Calu3 (cell line): ENCODE measurements at places on chromosomes 7 and 10. TPM values are rescaled to one million over a fixed set of nuclear protein-coding genes. Genes with fewer than 3 reads are reported as not detected.

The POR gene
- 65.8 and 83.1 TPM in 2 replicates for total RNA-seq

DNA sequence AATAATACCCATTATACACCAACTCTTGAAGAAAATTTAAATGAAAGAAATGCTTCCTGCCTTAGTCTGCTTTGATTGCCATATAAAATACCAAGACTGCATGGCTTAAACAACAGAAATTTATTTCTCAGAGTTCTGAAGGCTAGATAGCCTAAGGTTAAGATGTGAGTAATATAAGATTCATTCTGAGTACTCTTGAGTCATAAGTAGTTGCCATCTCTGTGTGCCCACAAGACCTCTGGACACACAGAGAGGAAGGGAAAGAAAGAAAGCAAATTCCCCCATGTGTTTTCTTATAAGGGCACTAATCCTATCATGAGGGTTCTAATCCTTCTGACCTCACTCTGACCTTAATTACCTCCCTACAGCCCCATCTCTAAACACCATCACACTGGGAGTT is 201.2 kb downstream of the PTN start:
- no peak overlapping the region for H3K4me3 ChIP-seq
- no peaks in the 10 kb centered on the region for H3K27me3 ChIP-seq
- H3K27ac ChIP-seq, result no peak overlapping the region
- no peaks in the 10 kb centered on the region for H3K36me3 ChIP-seq

DNA sequence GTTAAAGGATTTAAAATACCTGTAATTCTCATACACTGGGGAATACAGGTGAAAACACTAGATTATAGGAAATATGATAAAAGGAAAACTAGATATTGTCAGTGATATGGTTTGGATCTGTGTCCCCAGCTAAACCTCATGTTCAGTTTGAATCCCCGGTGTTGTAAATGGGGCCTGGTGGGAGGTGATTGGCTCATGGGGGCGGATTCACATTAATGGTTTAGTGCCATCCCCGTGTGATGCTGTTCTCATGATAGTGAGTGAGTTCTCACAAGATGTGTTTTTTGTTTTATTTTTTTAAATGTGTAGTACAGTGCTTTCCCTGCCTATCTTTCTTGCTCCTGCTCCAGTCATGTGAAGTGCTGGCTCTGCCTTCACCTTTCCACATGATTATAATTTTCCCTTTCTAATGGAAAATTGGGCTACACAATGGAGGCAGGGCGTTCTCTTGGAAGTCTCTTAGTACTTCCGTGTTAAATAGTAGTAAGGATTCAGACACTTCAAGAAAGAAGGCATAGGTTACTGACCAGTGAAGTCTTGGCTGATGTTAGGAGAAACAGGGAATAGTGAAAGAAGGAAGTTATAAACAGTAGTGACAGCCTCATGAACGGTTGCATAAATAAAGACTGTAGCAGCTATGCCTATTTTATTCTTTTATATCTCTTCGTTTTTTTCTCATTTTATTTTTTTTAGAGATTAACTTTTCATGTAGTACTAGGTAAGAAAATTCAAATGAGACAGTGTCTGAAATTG is 386.4 kb downstream of the SUGCT start:
- no peaks in the 10 kb centered on the region for H3K4me1 ChIP-seq
- H3K27ac ChIP-seq, result no peak overlapping the region
- H3K36me3 ChIP-seq, result no peaks in the 10 kb centered on the region
- H3K4me3 ChIP-seq, result no peak overlapping the region

GRCh38 chr10:12412666-12413368 is 63.5 kb downstream of the CAMK1D start:
- H3K4me3 ChIP-seq, result no peak overlapping the region
- DNase-seq, result no peak
- H3K27ac ChIP-seq, result no peak overlapping the region
- no peaks in the 10 kb centered on the region for H3K36me3 ChIP-seq
- H3K27me3 ChIP-seq, result peaks cover 59% of the 10 kb centered on the region

The PAPSS2 gene
- 12.6 and 12.7 TPM in 2 replicates for total RNA-seq

DNA sequence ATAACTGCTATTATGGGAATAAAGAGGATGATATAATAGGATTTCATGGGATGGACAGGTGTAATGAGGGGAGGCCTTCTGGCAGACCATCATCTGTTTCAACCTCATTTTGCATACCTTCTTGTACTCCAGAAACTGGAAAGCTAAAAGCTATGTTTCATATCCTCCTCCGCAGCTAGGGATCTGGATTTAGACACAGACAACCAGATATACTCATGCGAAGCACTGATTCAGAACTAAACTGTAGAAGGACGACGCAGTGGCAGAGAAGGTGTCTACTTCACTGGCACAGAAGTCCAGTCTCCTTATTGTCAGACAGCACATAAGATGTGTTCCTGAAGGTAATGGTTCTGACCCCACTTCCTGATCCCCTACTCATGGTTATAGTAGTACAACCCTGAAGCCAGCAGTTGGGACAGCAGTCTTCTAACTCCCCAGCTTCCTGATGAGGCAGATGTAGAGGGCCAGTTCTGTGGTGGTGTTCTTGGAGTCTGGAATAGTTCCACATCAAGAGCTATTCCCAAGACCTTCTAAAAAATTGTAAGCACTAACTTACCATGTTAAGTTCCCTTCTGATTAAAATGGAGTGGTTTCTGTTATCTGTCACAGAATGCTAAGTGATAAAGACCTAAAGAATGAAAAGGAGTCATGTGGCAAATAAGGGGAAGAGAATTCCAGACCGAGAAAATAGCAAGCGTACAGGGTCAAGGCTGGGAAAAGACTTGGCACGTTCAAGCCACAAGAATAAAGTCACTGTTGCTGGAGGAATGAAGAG is 550.3 kb downstream of the GRM8 start:
- H3K27me3 ChIP-seq, result no peaks in the 10 kb centered on the region
- H3K36me3 ChIP-seq, result no peaks in the 10 kb centered on the region
- no peak overlapping the region for H3K4me3 ChIP-seq
- H3K4me1 ChIP-seq, result peaks cover 32% of the 10 kb centered on the region

The RNLS gene
- 6.3 and 7.1 TPM in 2 replicates for total RNA-seq

The C1QL3 gene
- not detected in 2 replicates for total RNA-seq

GRCh38 chr7:134602881-134603451 is 43.7 kb upstream of the BPGM start:
- no peak for DNase-seq
- no peaks in the 10 kb centered on the region for H3K36me3 ChIP-seq
- H3K4me1 ChIP-seq, result peaks cover 32% of the 10 kb centered on the region
- peak overlapping the region; percentile 33 for H3K27ac ChIP-seq

The NDUFB8 gene
- total RNA-seq, result 123 and 128 TPM in 2 replicates

- H3K4me3 ChIP-seq, result peak within 1 kb of the TSS; percentile 79
- H3K36me3 ChIP-seq, result peaks cover 18% of the 10 kb centered on the region
- peaks cover 16% of the 10 kb centered on the region for H3K4me1 ChIP-seq
- peak within 1 kb of the TSS; percentile 51 for H3K27ac ChIP-seq
Measured at GRCh38 chr7:140397784-140398750, at the start of gene SLC37A3. TSS of gene SLC37A3 (minus strand) at chr7:140398530. CDS start at chr7:140382526, 16,004 bp downstream.

The ANKRD30A gene
- total RNA-seq, result 0.10 TPM in 1 of 2 replicates, not detected in the other

- H3K27me3 ChIP-seq, result no peaks in the 10 kb centered on the region
- peaks cover 68% of the 10 kb centered on the region for H3K4me1 ChIP-seq
- H3K27ac ChIP-seq, result no peak overlapping the region
- no peak overlapping the region for H3K4me3 ChIP-seq
- peaks cover 25% of the 10 kb centered on the region for H3K36me3 ChIP-seq
Measured at GRCh38 chr7:26162431-26162830, 10.4 kb downstream of the NFE2L3 start.

GRCh38 chr7:102425639-102426267 is 7.6 kb upstream of the ORAI2 start:
- H3K27me3 ChIP-seq, result no peaks in the 10 kb centered on the region
- H3K36me3 ChIP-seq, result peaks cover 14% of the 10 kb centered on the region
- no peaks in the 10 kb centered on the region for H3K4me1 ChIP-seq

The C10orf105 gene
- total RNA-seq, result not detected in 2 replicates

The ARL5B gene
- 15.3 and 17.7 TPM in 2 replicates for total RNA-seq

The SHTN1 gene
- total RNA-seq, result 29.9 and 32.3 TPM in 2 replicates

DNA sequence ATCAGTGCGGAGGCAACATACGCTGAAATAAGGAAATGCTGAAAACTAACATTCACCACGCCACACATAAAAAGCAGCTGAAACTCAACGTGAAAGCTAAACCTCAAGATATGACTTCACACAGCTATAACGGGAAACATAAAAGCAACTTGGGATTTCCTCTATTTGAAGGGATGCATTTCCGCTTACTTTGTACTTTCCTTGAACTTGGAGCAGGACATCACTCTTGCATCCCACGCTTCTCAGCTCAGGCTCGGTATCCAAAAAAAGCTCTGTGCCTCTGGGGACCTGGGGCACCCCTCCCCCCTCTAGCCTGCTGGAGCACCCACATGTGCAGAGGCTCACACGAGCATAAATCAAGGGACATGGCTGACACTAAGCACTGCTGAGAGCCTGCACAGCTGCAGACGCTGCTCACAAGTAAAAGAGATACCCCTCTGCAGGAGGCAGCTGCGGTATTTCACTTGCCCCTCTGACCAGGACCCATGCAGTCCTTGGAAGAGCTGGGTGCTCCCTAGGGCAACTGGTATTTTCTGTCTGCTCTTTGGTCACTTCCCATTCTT is 34.2 kb downstream of the PARD3 start:
- peaks cover 25% of the 10 kb centered on the region for H3K4me1 ChIP-seq
- no peaks in the 10 kb centered on the region for H3K27me3 ChIP-seq
- no peaks in the 10 kb centered on the region for H3K36me3 ChIP-seq
- no peak overlapping the region for H3K4me3 ChIP-seq

DNA sequence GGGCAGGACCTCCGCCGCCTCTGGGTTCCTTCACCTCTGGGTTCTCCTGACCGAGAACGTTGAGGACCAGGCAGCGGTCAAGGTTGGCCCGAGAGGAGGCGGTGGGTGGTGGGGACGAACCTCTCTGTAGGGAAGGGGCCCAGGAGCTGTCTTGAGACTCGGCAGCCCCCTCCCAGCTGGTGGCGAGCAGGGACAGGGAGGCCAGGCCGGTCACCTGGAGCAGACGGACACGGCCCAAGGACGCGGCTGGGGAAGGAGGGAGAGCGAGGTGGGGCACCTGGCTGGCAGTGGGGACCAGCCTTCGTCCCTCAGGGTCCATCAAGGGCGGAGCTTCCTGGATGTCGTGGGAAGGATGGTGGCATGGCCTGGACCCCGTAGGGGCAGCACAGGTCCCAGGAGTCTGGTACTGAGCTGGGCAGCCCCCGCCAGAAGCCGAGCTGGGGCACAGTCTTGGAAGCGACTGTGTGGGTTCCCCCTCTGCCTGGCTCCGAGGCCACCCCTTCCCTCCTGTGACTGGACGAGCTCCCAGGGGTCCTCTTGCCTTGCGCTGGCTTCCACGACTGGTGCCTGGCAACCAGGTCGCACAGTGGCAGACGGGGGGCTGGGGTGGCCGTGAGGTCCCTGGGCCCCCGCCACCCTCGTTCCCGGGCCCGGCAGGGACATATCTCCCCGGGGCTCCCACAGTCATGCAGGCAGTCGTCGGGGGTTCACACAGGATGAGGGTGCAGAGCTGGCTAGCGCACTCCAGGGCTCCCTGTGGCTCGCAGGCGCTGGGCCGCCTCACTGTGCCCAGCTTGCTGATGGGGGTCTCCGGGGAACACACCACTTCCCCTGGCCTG is 89.9 kb downstream of the DNAJB6 start:
- no peak for DNase-seq
- no peaks in the 10 kb centered on the region for H3K27me3 ChIP-seq
- no peak overlapping the region for H3K27ac ChIP-seq
- H3K4me3 ChIP-seq, result no peak overlapping the region
- peaks cover 14% of the 10 kb centered on the region for H3K36me3 ChIP-seq

- no peak for DNase-seq
- no peaks in the 10 kb centered on the region for H3K27me3 ChIP-seq
- H3K4me1 ChIP-seq, result peaks cover 15% of the 10 kb centered on the region
- no peak overlapping the region for H3K4me3 ChIP-seq
Measured at GRCh38 chr7:93851536-93851935, 39.0 kb downstream of the TFPI2 start.

The OPN1SW gene
- not detected in 2 replicates for total RNA-seq

DNA sequence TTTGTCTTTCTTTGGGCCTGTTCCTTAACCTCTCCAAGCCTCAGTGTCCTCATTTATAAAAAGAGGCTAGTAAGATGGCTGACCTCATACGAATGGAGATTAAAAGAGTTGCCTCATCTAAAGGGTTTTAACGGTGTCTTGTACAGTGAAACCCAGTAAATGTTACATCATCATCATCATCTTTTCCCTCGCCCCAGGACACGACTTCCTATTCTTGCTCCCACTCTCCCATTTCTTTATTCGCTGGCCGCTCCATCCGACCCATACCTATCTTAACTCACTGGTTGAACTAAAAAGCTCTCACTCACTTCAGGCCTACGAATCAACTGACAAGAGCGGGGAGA is 554 bp downstream of the FRA10AC1 start:
- H3K36me3 ChIP-seq, result no peaks in the 10 kb centered on the region
- H3K27me3 ChIP-seq, result peaks cover under 1% of the 10 kb centered on the region
- DNase-seq, result no peak
- H3K27ac ChIP-seq, result no peak overlapping the region

DNA sequence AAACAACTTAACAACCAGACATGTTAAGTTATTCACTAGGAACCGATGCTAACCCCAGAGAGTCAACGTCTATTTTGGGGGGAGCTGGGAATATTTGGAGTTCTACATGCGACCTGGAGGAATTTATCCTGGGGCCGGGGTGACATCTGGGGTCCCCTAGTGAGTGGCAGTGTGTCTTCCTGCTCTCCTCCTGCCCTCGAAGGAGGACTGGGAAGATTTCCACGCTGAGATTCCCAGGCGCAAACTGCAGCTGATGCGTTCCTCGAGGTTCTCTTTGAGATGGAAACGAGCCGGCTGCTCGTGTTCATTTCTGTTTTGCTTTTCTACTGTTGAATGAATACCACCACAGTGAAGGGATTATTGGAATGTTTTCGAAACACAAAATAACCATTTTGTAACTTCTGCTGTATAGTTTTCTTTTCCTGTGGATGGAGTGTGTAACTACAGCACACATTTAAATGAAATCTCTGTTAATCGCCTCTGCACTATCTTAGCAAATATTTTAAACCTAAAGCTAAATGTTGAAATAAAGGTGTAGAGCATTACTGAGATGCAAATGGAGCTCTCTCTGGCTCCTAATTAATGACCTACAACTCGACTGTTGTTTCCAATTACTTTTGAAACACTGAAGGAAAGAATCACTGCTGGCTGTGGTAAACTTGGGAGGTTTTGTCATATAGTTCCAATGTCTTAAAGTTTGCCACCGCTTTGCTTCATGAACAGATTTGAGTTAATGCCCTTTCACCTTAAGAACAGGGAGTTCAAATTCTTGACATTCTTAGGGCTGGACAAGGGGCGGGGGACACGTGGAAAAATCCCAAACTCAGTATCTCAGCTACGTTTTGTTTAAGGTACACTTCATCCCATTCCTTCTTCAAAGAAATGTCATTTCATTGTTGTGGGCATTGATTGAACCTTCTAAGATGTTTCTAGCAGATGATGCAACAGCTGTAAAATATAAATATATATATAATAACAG is 21.1 kb downstream of the GATA3 start:
- peaks cover 13% of the 10 kb centered on the region for H3K36me3 ChIP-seq
- no peak overlapping the region for H3K27ac ChIP-seq
- DNase-seq, result no peak
- H3K27me3 ChIP-seq, result no peaks in the 10 kb centered on the region

DNA sequence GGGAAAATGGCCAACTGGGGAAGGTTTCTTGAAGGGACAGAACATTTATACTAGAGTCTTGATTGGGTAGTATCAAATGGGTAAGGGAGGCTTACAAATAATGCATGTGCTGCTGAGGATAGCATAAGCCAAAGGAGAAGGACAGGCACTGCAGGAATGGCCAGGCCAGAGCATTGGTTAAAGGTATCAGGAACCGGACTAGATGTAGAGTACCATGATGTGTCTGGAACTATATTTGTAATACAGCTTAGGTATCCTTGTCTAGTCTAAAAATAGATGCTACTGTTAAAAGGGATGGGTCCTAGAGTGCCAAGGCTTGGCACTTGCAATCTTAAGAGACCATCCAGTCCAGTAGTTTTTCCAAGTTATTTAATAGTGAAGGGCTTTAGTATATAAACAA is 20.3 kb downstream of the TMEM243 start:
- no peaks in the 10 kb centered on the region for H3K27me3 ChIP-seq
- H3K27ac ChIP-seq, result no peak overlapping the region
- peaks cover 6% of the 10 kb centered on the region for H3K4me1 ChIP-seq

The EBF3 gene
- total RNA-seq, result not detected in 2 replicates
